ENCODE measurements at places on chromosomes 1 and 21. TPM values are rescaled to one million over a fixed set of nuclear protein-coding genes. Genes with fewer than 3 reads are reported as not detected.

DNA sequence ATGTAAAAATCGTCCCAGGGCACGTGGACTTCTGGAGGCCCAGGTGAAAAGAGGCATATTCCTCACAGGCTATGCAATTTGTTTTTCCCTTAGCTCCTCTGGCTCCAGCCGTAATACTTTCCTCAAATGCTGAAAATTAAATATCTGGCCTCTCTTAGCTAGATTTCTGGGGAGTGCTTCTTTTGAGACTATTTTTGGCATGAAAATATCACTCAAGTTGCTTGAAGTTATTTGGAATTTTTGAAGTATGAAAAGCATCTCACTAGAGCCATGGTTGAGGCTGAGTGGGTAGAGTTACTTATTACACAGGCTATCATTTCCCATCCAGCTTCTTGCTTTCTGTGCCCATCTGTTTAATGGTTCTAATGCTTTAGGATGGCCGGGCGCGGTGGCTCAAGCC lies 59.7 kb downstream of the MYOM3 start:
- H3K27ac ChIP-seq = no peak overlapping the region
- no peaks in the 10 kb centered on the region for H3K27me3 ChIP-seq
- H3K4me1 ChIP-seq = no peaks in the 10 kb centered on the region
- no peak overlapping the region for H3K4me3 ChIP-seq
- no peak for DNase-seq

DNA sequence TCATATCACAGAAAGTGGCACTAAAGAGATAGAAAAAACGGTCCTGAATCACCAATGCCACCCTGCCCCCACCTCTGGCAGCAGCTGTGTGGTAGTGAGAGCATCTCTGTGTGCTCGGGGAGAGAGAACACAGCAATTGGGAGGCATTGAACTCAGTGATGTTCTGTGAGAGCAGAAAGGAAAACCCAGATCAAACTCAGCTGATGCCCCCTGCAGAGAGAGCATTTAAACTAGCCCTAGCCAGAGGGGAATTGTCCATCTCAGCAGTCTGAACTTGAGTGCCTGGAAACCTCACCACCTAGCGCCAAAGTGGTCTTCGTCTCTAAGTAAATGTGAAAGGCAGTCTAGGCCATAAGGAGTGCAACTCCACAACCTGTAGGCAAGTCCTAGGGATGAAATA lies 21.3 kb downstream of the SLC44A5 start:
- H3K27me3 ChIP-seq = no peaks in the 10 kb centered on the region
- no peaks in the 10 kb centered on the region for H3K4me1 ChIP-seq
- no peak for DNase-seq
- H3K36me3 ChIP-seq = no peaks in the 10 kb centered on the region

DNA sequence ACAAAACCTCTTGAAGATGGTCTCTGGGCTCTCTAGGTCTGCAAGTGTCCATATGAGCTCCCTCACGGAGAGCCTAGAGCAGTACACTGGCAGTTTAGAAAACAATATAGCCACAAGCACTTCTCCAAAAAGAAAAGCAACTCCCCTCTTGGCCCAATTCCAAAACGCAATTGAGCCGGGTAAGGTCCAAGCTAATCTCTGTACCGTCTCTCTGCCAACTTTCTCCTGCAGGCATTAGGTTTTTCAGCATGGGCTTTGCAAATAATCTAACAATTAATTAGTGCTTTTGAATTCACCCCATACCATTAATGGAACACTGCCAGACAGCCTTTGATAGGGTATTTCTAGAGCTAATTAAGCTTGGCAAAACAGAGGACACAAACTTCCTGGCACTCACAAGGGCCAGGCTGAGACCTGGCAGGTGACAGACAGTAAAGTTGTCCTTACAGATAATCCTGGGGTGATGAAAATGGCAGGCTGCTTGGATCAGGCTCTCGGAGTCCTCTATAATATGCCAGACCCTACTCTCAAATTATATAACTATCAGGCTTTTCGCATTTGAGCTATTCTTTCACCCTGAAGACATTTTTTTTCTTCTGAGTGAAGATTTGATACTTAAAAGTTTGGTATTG lies 39.8 kb downstream of the TGFBR3 start:
- H3K36me3 ChIP-seq = no peaks in the 10 kb centered on the region
- no peak overlapping the region for H3K27ac ChIP-seq
- no peaks in the 10 kb centered on the region for H3K27me3 ChIP-seq
- H3K4me1 ChIP-seq = no peaks in the 10 kb centered on the region
- DNase-seq = no peak

DNA sequence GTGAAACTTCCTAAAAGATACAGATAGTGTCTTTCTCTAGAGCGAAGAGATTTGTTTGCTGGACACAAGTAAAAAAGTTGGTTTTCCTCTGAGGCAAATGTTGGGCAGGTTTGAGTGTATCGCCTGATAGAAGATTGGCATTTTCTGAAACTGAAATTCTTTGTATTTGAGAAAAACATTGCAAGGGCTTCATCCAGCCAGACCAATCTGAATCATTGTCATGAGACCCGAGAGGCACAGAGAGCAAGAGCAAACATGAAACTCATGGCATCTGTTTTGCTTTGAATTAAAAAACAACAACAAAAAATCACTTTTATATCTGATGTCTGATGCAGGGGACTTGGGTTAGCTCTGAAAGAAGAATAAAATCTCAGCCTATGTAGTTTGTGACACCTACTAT lies 379.3 kb upstream of the NCAM2 start:
- H3K4me1 ChIP-seq = no peaks in the 10 kb centered on the region
- H3K36me3 ChIP-seq = no peaks in the 10 kb centered on the region
- no peak overlapping the region for H3K4me3 ChIP-seq
- no peak overlapping the region for H3K27ac ChIP-seq

DNA sequence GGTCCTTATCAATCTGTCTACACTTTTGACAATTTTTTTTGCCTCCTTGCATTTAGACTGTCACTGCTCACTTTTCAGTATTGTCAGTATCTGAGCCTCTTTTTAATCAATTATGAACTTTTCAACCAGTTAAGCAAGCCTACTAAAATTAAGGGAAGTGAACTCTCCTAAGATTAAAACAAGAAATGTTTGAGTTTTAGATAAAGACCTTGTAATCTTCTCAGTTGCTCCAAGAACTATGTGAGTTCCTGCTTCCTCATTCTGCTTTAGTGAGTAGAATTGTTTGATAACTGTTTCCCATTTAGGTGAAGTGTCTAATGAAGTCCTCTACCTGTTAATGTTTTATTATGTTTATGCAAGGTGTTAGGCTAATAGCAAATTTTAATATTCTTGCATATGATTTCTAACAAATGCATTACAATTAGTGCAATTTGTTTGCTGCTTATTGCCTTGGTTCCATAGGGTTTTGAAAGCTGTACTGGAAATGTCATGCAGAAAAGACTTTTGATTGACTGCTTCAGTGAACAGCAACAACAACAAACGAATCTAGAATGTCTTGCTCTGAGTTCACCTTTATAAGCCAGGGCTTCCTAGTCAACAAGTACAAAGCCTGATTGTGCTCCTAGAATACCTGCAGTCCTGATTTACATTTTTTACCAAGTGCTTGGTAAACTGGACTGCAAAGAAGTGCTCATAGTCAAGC lies 40.9 kb downstream of the PLA2G4A start:
- H3K27ac ChIP-seq = no peak overlapping the region
- DNase-seq = no peak

- no peak for DNase-seq
- no peak overlapping the region for H3K4me3 ChIP-seq
- H3K4me1 ChIP-seq = no peaks in the 10 kb centered on the region
- no peak overlapping the region for H3K27ac ChIP-seq
Measured at GRCh38 chr1:65581119-65581518, 160.7 kb downstream of the LEPR start.

DNA sequence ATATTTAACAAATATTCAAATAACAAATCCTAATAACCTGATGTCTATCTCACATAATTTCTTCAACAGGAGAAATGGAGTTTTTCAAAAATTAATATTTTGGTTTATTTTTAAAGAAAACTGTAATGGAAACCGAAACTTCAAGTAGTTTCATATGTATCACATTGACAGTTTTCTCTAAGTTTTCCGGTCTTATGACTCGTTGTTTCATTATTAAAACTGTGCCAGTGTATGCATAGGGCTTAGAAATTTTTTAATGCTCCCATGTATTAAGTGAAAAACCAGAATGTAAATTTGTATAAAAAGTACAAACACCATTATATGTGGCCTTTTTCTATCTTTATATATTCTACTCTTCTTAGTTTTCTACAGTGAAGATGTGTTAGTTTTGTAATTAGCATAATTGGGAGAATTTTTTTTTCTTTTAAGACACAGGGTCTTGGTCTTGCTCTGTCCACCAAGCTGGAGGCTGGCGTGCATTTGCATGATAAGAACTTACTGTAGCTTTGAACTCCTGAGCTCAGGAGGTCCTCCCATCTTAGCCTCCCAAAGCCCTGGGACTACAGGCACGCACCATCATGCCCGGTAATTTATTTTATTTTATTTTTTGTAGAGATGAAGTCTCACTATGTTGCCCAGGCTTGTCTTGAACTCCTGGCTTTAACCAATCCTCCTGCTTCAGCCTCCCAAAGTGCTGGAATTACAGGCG lies 43.9 kb upstream of the SAMSN1 start:
- peak overlapping the region; percentile 12 for H3K27ac ChIP-seq
- no peaks in the 10 kb centered on the region for H3K27me3 ChIP-seq
- DNase-seq = peak; percentile 49
- H3K4me3 ChIP-seq = no peak overlapping the region
- no peaks in the 10 kb centered on the region for H3K36me3 ChIP-seq

DNA sequence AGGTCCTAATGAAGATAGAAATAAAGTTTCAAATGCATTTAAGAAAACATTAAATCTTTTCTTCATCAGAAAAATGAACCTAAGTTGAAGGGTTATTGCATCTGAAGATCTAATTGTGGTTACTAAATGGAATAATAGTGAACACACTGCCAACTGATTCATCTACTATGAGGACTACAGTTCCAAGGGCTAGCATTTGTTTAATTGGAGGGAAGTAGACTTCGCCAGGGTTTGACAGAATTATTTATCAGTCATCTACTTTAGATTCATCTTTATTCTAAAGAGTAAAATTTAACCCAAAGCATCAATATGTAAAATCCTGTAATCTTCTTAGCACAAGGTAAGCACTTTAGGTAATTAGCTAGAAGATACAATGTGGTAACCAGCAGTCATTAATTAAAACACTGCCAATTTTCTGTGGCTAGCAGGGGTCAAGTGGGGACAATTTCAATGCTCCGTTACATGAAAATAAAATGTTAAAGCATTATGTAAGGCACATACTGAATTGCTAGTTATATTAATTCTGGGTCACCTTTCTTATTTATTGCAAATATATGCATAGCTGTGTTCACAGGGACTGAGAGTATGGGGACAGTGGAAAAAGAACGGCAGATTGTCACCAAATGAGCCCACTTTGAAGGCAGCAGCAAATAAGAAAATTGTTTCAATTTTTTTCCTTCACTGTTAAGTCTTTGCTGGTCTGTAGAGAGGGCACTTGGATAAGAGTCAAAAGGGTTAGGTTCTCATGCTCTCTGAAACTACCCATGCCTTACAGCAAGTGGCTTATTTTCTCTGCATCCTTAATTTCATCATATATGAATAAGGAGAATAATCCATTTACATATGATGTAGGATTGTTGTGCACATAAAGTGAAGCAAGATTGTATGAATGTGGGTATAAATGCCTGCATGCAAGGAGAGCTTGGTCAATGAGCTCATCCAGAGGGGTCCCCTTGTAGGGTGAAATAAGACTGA lies 416.0 kb downstream of the PCP4 start:
- H3K36me3 ChIP-seq = no peaks in the 10 kb centered on the region
- DNase-seq = no peak
- H3K27me3 ChIP-seq = no peaks in the 10 kb centered on the region
- no peak overlapping the region for H3K27ac ChIP-seq
- no peaks in the 10 kb centered on the region for H3K4me1 ChIP-seq

DNA sequence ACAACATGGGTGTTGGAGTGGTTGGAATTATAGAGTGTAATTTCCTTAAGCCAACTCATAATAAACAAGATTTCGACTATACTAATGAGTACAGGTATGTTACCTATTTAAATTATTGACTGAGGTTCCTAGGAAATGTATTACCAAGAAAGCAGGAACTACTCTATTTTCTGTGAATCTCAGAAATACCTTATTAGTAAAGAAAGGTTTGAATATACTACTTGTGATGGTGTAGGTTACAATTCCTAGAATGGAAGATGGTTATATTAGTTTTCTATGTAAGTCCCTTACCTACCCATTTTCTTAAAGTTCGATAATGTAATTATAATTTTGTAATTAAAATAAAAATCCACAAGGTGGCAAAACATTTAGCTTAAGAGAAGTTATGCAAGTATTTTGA lies 29.3 kb downstream of the MORC3 start:
- H3K36me3 ChIP-seq = peaks cover 14% of the 10 kb centered on the region
- no peak overlapping the region for H3K27ac ChIP-seq
- H3K4me3 ChIP-seq = no peak overlapping the region
- no peak for DNase-seq
- no peaks in the 10 kb centered on the region for H3K27me3 ChIP-seq

DNA sequence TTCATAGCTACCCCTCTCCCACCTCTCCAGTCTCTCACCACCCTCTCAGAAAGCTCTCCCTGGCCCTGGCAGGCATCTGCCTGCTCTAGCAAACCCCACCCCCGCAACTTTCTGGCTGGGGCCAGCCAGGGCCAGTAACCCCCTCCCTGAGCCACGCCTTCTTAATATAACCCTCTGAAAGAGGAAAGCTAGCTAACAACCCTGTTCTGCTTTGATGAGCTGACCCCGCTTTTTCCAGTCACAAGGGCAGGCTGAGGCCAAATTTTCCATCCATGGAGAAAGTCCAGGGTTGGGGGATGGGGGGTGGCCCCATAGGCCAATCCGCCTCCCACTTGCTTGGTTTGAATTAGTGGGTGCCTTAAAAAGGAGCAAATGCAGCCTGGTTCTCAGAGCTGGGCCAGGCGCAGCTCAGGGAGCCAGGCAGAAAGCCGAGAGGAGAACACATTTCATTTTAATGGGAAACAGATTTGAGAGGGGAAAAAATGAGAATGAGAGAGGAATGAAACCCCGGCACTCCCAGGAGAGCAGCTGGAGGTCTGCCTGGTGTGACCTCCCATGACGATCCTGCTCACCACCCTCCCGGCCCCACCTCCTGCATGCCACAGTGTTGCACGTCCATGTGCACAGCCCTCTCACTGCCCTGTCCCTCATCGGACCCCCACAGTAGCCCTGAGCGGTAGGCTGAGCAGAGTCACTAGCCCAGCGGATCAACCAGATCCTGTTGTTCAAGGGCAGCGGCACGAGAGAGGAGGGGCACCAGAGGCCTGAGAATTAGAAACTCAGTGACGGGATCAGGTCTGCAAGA lies 62.3 kb downstream of the OPTC start:
- no peaks in the 10 kb centered on the region for H3K27me3 ChIP-seq
- H3K4me1 ChIP-seq = no peaks in the 10 kb centered on the region
- DNase-seq = no peak
- H3K36me3 ChIP-seq = no peaks in the 10 kb centered on the region

- H3K4me1 ChIP-seq = no peaks in the 10 kb centered on the region
- H3K27me3 ChIP-seq = no peaks in the 10 kb centered on the region
- no peak overlapping the region for H3K27ac ChIP-seq
- no peaks in the 10 kb centered on the region for H3K36me3 ChIP-seq
- no peak for DNase-seq
Measured at GRCh38 chr21:26588446-26588845, 15.4 kb upstream of the CYYR1 start.

Gene AGRN
- total RNA-seq = 31.3 TPM

Gene BTG2
- 508 TPM for total RNA-seq

Gene PLA2G2D
- total RNA-seq = 1.7 TPM

Gene PTGS2
- 0.07 TPM for total RNA-seq

Gene LY9
- total RNA-seq = 367 TPM

Gene SPOCD1
- total RNA-seq = not detected
